Inflammatory macrophage (primary cell): ENCODE measurements at places on chromosomes 6 and 20.
A peak's percentile ranks its signal among the peaks of the same experiment; 100 is the strongest.

DNA sequence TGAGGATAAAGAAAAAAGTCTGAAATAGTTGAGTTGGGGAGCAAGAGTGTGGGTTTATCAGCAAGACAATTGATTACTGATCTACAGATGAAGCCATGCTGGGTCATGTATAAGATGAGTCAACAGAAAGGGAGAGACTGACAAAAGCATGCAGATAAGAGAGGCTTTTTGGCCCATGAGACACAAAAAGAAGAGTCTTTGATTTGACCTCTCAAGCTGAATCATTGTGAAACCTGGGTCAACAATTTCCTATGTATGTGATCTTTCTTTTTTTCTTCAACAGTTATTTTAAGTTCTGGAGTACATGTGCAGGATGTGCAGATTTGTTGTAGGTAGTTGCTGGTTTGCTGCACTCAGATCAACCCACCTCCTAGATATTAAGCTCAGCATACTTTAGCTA lies 15.9 kb downstream of the RIMS1 start:
- DNase-seq: no peak

DNA sequence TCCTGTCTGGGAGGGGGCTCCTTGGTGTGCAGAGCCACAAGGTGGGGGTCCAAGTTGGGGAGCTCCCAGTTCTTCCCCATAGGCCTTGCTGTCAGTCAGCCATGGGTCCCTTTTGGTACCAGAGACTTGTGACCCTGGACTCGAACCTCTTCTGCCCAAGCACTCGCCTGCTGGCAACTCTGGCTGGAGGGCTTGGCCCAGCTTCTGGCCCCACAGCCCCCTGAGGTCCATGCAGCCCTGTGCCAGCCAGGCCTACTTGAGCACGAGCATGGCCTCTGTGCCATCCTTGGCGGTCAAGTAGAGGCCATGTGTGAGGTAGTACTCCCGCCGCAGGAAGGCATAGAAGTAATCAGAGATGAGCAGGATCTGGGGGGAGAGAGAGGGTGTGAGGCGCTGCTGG lies 2.1 kb downstream of the MAP1LC3A start:
- DNase-seq: no peak

DNA sequence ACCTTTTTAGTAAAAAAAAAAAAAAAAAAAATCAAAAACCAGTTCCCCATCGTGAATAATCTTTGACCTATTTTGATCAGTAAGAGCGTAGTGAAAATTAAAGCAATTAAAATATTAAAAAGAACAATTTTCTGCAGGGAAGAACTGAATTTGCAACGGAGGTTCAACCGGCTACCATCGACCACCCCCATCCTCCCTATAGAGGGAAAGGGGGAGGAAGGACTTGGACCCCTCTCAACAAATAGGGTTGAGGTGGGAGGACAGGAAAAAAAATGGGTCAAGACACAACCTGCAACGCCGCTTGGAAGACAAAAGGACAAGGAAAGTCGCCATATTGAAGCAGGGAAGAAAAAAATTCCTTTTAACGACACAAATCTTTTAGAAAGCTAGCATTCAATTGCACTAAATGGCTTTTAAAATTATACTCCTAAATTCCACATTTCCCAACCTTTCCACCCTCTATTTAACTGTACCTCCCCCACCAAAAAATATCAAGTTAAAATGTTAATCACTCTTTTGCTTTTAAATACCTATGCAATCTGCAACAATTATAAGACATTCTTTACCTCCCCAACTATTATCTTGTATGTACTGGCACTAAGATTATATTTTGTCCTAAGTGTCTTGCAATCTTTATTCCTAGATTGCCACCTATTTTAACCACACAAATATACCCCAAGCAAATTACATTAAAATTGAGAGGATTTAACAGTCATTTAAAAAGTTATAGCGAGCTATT lies 1.7 kb downstream of the PPP1R10 start:
- peak; percentile 61 for DNase-seq

GRCh38 chr20:57791966-57792365 lies 82.2 kb upstream of the PMEPA1 start:
- DNase-seq: peak; percentile 63

DNA sequence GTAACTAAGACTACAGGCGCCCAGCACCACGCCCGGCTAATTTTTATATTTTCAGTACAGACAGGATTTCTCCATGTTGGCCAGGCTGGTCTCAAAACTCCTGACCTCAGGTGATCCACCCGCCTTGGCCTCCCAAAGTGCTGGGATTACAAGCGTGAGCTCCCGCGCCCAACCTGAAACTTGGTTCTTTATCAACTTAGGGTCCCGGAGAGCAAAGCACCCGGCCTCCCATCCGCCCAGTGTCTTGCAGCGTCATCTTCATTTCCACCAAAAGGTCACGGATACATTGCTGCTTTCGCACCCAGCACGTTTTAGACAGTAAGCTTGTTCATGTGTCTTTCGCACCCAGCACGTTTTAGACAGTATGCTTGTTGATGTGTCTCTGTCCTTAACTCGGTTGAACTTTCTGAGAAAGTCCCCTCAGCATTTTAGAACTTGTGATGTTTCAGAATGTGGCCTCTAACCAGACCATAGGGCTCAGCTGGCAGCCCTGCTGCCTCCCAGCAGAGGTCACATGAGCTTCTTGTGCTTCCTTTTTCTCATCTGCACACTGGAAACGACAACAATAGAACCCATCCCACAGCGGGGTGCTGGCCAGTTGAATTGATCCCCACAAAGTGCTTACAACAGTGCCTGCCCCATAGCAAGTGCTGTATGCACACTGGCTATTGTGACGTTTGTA lies 48.8 kb downstream of the PRR18 start:
- DNase-seq: peak; percentile 91

DNA sequence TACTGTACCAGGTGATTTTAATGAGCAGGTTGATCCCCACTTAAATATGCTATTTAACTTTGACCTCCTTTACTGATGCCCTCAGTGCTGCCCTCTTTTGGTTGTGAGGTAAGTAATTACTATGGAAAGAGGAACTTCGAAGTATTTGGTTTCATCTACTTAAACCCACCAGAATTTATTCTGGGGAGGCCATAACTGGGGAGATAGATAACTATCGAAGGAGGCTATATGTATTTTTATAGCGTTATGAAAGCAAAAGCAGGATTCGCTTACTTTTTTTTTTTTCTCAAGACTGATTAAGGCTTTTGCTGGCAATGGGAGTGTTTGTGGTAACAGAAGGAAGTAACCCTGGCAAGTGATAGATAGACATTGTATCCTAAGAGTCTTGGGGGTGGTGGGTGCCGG lies 168.9 kb upstream of the CENPW start:
- peak; percentile 54 for DNase-seq

DNA sequence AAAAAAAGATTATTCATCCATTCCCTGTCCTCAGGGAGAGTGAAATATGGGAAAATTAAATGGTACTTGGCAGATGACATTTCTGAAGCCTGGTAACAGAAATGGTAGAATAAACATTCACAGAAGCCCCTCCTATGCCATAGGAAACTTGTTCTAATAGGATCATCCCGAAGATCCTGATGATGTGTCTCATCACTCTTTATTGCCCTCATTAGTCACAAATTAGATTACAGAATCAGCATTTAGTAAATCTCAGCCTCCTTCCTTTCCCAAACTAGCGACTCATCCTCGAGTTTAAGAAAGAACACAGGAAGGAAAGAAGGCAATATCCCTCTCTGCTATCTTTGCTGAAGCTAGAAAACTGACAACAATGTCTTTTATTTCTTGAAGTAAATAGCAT lies 154.4 kb downstream of the TMEM200A start:
- DNase-seq: no peak
